ENCODE measurements at places on chromosomes 5 and 9. TPM values are rescaled to one million over a fixed set of nuclear protein-coding genes. Genes with fewer than 3 reads are reported as not detected.

The PARP8 gene
- total RNA-seq: 41.7 TPM

The TRIO gene
- 209 TPM for total RNA-seq

The GOLM1 gene
- total RNA-seq: 45.6 TPM

The ACER2 gene
- 16.7 TPM for total RNA-seq

The GAPT gene
- total RNA-seq: 1.2 TPM

The HMMR gene
- total RNA-seq: 3.5 TPM

The LEAP2 gene
- total RNA-seq: 0.80 TPM

DNA sequence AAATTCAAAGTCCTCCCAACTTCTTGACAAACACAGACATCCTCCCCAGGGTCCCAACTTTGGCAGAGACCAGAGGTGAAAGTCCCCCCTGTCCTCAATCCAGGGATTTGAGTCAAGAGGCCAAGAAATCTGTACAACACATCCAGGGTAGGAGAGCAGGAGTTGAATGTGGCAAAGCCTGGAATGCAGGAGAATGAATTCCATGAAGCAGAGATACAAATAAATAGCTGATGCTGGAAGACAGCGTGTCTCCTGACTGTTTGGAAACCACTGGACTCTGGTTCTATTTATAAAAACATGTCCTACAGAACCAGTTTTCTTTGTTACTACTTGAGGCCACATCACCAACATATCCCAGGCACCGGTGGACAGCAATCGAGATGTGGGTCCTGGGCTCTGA is 43.7 kb upstream of the SLIT3 start:
- DNase-seq: no peak

DNA sequence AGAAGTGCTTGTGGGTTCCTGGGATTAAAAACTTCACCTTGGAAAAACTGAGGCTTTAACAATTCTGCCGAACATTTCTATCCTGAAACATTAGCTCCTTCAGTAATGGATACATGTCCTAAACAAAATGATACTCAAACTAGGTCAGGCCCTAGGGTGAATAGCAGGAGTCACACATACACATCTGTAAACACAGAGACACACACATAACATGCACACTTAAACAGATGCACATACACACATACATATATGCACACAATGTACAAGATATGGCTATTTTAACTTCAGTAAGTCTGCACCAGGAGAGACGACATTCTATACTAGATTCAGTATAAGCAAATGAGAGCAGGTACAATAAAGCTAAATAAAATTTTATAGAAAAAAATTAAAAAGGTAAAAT is 124.4 kb downstream of the DCP2 start:
- no peak for DNase-seq

DNA sequence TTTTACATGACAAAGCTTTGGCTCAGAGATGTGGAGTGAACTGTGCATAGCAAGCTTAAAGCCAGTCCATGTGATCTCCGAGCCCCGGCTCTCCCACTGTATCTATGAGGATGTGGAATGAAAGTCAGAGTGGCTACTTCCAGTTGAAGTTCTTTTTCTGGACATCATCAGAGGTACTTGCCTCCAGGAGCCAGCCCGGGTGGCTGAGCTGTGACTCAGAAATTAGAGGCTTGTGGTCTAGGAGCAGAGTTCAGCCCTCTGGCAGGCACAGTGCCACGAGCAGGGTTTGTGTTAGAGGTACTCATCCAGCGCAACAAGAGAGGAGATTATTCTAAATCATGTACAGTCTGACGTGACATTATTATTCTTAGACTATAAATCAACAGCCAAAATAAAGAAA is 322.5 kb downstream of the CDK5RAP2 start:
- no peak for DNase-seq

- DNase-seq: no peak
These were observed 263.2 kb downstream of the DMAC1 start for GRCh38 chr9:7536310-7536939.

DNA sequence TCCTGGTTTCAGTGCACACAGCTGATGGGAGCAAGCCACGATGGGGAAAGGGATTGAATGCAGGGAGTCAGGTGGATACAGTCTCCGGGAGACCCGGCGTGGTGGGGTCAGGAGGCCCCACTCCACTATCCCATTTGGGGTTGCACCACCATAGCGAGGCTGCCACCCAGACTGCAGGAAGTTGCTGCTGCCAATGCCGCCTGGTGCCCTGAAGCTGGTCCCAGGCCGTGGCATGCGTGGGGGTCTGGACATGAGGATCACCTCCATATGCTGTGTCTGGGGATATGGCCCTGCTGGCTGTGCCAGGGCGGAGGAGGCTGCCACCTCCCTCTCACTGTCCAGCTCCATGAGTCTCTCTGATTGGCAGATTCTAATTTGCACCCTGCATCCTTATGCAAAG is 45.3 kb downstream of the COL5A1 start:
- no peak for DNase-seq

GRCh38 chr5:72488756-72489155 is 18.5 kb downstream of the ZNF366 start:
- DNase-seq: no peak

DNA sequence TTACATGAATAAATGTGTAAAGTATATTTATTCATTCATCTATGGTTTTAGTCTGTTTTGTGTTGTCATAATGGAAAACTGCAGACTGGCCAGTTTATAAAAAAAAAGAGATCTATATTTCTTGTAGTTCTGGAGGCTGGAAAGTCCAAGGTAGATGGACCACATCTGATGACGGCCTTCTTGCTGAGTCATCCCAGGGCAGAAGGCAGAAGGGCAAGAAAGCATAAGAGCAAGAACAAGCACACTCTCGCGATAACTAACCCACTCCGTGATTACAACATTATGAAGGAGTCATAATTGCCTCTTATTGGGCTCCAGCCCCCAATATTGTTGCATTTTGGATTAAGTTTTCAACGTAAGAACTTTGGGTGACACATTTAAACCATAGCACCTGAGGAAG is 180.4 kb upstream of the DAB2 start:
- no peak for DNase-seq

- no peak for DNase-seq
These were observed 330.3 kb downstream of the MLLT3 start for GRCh38 chr9:20292002-20292401.

GRCh38 chr9:123561046-123561445 is 205.0 kb downstream of the CRB2 start:
- DNase-seq: no peak
